Liver (tissue), 10 donors: ENCODE measurements at places on chromosomes 4 and X.

DNA sequence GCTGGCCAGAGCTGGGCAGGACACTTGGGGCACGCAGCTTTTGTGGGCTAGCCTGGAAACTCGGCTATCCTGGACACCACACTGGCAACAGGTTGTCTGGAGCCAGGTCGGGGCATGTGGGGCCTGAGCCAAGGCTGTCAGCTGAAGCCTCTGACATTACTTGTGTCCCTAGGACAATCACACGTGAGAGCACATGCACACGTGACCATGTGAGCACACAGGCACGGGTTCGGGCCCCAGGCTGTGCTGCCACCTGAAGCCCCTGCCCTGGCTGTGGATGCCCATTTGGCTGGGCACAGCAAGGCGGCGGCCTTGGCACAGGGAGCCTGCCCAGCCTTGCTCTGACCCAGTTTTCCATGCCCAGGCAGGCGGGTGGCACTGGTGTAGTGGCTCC, 8.7 kb upstream of the FGFR3 start:
- DNase-seq = no peak

- no peak for DNase-seq
Measured at GRCh38 chr4:113057891-113058290, 8.4 kb downstream of the ANK2 start.

GRCh38 chr4:2135083-2135482, 76.0 kb downstream of the NAT8L start:
- no peak for DNase-seq

- DNase-seq = no peak
Measured at GRCh38 chr4:173254646-173255045, 79.5 kb downstream of the HMGB2 start.

DNA sequence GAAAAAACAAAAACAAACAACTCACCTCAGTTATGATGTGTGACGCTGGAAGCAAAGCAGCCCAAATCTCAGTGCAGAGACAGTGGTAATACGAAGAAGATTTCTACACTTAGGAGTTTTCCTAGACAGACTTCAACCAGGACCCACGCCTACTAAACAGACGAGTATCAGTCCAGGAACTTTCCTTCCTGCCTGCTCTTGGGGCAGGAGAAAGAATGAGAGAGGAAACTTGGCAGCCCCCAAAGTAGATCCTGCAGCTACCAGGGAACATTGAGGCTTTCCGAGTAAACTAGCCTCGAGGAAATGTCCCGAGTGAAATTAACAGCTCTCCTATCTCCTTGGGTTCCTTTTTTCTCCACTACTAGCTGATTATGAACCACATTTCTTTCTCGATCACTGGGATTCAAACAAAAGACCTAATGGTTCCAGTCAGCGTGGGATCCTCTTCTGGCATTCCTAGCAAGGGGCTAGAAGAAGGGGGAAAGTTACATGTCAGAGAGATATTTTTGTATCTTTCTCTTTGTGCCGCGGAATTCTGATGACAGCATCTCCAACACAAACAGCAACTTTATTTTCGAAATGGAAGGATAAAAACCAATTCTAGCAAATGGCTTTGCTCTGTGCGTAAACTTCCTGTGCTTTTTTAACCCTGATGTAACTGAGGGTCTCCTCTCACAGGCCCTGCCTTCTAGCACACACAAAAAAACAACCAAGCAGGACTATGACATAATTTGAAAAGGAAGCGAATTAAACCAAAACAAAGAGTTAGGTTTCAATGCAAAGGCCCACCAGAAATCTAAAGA, 53.2 kb downstream of the PPM1K start:
- no peak for DNase-seq

DNA sequence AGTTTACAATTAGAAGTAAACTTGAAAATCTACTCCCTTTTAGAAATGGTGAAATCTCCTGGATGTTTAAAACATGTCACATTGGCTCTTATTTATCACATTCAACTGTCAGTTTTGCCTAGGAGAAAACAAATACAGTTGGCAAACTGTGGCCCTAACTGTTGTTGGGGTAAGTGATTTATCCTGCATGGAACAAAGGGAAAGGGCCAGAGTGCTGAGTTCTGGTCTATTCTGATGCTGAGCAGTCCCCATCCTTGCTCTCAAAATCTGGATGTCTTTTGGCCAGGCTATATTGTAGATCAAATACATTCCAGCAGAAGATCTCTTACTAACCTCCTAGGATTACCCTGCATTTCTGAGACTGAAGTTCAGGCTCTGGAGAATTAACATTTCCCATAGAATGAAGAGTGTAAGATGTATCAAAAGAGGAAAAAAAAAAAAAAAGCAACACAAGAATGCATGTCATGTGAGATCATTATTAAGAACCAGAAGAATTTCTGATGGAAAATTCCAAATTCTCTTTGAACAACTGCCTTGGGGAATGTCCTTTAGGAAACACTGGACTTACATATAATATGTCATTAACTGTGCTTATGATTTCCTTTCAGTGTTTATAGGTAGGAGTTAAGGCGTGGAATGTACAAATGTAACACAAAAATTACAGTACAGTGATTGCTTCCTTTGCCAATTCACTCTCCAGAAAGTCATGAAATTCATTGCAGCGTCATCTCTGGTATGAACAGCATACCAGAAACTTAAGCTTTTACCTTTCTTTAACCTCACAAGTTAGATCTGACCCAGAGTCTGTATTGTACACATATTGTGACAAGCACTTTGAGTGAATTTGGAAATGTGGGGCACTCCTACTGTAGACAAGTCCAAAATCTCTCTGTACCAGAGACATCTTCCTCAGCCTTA, 1012.5 kb upstream of the LCORL start:
- no peak for DNase-seq

DNA sequence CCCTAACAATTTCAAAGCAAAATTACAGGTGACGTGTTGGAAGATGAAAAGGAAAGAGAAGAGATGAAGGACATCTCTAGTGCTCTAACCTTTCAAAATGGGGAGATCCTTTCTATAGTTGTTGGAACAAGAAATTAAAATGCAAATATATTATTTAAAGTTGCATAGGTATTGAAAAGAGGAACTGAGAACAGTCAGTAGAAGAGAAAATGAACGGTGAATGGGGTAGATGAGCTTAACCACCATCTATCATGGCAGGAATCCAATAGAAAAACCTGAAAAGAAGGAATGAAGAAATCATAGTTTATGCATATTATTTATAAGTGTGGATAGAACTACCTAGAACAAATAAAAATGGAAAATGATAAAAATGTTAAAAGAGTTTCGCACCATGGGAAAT, 42.0 kb downstream of the ANXA5 start:
- no peak for DNase-seq

GRCh38 chr4:168811207-168811606, 198.8 kb downstream of the CBR4 start:
- DNase-seq = no peak

DNA sequence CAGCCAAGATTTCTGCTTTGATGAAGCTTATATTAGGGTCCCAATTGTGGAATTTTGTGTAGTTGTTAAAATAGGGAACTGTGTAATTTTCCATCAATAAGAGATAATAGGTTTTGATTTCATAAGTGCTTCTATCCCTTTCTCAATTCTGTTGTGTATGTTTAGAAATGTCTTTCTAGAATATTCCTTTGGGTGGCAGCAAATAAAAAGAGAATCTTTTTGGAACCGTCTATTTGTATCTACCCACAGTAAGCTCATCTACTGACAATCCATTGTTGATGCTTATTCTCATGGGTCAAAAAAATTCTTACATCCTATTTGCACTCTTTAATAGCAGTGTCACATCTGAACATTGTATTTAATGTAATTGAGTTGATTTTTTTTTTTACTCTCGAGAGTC, 61.7 kb downstream of the TMA16 start:
- no peak for DNase-seq
